ENCODE measurements at places on chromosomes 2 and 18.

- peak; percentile 59 for DNase-seq
Observed at GRCh38 chr2:133605011-133605765, 36.9 kb upstream of the NCKAP5 start.

GRCh38 chr18:37640504-37640903 is 74.9 kb upstream of the CELF4 start:
- no peak for DNase-seq

DNA sequence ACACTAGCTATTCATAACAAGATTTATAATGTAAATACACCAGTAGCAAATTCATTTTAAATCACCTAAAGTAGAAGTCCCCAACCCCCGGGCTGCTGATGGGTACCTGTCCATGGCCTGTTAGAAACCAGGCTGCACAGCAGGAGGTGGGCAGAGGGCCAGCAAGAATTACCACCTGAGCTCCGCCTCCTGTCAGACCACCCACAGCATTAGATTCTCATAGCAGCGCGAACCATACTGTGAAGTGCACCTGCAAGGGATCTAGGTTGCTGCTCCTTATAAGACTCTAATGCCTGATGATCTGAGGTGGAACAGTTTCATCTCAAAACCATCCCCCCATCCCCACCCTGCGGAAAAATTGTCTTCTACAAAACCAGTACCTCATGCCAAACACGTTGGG is 71.3 kb downstream of the KANSL1L start:
- DNase-seq = no peak

- DNase-seq = no peak
Observed at GRCh38 chr2:131543385-131543891, 15.8 kb downstream of the CCDC74A start.

- DNase-seq = no peak
Observed at GRCh38 chr2:1685957-1686783, 58.1 kb downstream of the PXDN start.

All from NCI-H524 treated with DMSO at 0.1 percent for 48 hours (cell line).